Non-pigmented ciliary epithelial cell (primary cell): ENCODE measurements at places on chromosomes 5 and 9.

- DNase-seq: no peak
These were observed 172.3 kb downstream of the GNA14 start for GRCh38 chr9:77475641-77476473.

DNA sequence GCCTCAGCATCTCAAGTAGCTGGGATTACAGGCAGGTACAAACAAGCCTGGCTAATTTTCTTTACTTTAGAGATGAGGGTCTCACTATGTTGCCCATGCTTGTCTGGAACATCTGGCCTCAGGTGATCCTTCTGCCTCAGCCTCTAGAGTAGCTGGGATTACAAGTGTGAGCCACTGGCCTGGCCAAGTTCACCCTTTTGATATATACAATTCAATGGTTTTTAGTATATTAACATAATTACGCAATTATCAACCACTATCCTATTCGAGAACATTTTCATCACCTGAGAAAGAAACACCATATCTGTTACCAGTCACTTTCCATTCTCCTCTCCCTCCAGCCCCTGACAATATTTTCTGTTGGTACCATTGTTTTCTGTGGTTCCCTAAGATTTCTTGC lies 3.7 kb upstream of the CDC23 start:
- DNase-seq: no peak

DNA sequence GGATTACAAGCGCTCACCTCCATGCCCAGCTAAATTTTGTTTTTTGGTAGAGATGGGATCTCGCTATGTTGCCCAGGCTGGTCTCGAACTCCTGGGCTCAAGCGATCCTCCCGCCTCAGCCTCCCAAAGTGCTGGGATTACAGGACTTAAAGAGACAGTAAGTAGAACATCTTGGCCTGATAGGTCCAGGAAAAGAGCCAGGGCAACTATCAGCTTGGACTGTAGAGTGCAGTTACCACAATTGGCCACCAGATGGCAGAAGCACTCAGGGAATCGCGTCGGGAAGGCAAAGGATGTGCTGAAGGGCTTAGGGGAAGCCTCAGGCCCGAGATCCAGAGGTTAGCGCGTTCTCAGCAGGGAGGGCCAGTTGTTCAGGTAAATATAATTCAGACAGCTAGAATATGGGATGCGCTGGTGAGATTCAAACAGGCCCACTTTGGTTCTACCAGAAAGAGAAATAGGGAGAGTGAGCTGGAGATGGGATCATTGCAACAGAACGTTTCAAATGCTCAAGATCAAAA lies 21.5 kb downstream of the C9orf57 start:
- DNase-seq: no peak

DNA sequence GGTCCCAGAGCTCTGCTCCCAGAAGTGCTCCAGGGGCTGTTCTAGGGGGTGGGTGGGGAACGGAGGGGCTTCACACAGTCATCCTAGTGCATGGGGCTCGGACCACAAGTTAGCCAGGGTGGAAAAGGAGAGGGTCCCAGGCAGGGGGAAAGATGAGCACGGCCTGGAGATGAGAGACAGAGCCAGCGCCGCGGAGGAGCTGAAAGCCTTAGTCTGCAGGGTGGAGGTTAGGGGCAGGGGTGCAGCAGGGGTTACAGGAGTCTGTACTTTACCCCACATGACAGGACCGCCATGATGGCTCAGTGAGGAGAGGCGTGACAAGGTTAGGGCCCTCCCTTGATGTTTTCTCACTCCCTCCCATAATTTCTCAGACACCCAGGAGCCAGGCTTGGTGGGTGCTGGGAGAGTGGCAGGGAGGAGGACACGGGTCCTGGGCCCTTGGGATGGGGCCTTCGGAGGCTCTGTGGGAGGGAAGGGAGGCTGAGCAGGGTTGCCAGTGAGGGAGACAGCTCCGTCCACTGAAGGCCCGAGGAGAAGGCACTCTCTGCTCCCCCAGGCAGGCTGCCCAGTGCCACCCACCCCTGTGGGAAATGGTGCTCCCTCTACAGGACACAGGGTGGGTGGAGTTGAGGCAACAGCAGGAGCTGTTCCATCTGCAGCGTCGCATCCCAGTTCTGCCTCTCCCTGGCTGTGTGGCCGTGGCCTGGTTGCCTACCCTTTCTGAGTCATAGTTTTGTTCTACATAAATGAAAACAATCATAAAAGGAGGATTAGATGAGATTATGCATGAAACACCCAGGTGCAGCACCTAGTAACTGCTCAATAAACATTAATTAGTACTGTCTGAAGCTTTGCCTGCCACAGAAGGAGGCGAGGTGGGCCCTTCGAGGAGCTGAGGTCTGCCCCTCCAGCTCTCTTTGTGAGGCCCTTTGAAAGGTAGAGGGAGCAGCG lies 66.2 kb downstream of the NDST1 start:
- no peak for DNase-seq

- DNase-seq: no peak
These were observed 13.2 kb downstream of the ZFAND5 start for GRCh38 chr9:72351538-72352453.

DNA sequence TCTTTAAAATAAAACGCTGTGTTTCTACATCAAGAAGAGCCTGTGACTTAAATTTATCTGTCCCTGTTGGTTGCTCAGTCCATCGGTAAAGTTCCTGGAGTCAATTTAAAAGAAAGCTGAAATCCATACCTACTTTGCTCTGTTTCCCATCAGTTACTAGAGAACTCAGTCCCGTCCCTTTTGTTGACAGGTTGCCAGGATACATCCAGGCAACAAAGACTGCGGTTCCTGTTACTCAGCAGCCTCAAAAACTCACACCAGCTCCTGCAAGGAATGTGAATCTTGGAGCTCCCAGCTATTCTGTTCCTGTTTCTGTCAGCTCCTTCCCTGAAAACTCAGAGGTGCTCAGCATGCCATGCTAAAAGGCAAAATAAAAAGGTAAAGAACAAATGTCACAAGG lies at the start of gene ZNF474:
TSS of gene ZNF474 (plus strand) at position 241 of the 400 bp plus-strand sequence. CDS start 22,445 bp downstream, outside the sequence.
- peak; percentile 95 for DNase-seq

GRCh38 chr5:148469501-148469935 lies 85.8 kb downstream of the FBXO38 start:
- DNase-seq: no peak

DNA sequence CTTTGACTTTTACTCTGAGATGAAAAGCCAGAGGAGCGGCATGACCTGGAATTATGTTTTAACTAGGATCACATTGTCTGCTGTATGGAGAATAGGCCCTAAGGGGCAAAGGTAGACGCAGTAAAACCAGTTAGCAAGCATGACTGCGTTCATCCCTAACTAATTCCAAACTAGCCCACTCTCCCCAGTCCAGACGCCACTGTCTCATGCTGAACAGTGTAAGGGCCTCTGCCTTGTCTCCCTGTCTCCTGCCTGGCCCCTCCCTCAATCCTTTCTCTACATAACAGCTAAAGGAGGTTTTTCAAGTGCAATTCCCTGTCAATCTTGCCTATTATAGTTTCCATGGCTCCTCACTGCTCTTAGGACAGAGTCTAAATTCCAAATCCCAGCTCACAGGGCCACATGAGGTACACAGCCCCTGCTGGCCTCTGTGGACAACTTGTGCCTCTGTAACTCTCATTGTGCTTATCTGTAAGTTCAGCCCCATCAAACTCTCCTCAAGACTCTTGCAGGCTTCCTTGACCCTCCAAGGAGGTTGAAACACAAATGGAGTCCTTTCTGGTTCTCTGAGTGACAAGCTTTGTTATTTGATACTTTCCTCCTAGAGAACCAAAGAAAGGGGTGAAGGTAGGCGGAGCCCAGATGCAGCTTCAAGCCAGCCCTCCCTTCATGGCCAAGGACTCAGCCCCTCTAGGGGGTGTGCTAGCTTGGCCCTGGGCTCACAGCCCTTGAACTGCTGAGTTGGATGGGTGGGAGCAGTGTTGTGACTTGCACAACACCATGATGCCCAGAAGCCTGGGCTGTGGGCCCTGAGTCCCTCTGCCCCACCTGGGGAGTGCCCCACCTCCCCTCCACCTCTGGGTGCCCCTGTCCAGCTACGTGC lies 16.0 kb upstream of the SLC22A4 start:
- no peak for DNase-seq

DNA sequence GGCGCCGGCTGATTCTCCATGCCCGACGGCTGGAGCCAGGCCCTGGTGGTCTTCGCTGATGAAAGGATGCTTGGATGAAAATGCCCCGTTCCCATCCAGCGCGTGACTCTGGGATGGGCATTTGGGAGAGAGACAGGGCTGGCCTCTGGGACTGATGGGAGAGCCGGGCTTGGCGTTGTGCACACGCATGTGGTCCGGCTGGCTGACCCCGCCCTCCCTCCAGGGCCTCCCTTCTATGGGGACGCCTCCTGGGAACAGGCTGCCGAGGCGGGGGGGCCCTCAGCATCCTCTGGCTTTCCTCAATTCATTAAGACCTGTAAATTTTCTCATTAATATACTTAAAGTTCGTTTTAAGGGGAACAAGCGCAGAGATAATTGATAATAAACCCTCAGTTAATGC lies 36.8 kb downstream of the UNC5A start:
- DNase-seq: no peak

GRCh38 chr5:147483961-147484707 lies 25.7 kb downstream of the DPYSL3 start:
- peak; percentile 74 for DNase-seq

DNA sequence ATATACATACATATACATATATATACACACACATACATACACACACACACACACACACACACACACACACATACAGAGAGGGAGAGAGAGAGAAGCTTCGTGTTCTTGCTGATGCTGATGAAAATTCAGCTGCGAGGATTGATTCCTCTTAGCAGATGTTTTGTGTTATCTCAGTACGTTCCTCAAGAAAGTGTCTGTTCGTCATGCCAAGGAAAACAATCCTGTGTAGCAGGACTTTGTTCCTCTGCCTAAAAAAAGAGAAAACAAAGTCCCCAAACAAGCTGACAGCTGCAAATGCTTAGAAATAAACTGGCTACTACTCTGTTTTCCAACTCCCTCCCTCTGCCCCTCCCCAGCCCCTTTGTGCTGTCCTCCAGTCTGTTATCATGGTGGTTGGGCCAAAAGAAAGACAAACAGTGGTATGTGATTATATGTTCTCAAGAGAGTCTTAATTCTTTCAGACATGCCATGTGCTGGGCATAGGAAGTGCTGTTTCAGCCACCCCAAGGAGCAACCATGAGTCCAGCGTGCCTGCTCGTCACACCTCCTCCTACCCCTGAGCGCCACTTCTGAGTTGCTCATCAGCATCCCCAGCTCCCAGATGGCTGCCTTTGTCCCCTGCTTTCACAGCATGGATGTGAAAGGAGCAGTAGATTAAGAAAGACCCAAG lies 71.5 kb upstream of the EQTN start:
- no peak for DNase-seq

- DNase-seq: peak; percentile 55
These were observed 2.7 kb downstream of the EEIG1 start for GRCh38 chr9:127977884-127978647.

GRCh38 chr9:126463426-126463825 lies 136.8 kb downstream of the MVB12B start:
- DNase-seq: no peak

GRCh38 chr9:21070171-21070571 lies 7.6 kb downstream of the IFNB1 start:
- peak; percentile 95 for DNase-seq
